ENCODE measurements at places on chromosomes 6 and 20.

DNA sequence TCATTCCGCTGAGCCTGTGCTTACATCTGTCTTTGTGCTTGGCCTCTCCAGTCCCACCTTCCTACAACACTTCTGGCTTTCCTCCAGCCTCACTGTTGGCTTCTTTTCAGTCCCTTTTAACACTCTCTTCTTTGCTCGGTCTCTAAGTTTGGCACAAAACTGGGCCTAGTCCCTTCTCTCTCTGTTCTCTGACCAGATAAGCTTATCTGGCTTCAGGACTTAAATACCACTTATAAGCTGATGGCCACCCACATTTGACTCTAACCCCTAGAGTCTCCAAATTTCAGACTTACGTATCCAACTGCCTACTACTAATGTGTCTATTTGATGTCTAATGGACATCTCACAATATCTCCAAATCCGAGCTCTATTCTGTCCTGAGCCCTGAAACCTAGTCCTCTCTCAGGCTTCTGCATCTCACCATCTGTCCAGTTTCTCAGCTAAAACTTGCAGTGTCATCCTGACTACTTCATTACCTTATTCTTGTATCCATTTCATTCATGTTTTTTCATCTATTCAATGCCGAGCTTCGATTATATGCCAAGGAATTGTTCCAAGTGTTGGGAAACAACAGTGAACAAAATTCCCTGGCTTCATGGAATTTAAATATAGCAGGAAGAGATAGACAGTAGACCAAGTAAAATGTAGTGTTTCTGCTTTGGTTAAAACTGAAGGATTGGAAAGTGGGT, 40.1 kb downstream of the TBPL1 start:
- DNase-seq, result no peak

DNA sequence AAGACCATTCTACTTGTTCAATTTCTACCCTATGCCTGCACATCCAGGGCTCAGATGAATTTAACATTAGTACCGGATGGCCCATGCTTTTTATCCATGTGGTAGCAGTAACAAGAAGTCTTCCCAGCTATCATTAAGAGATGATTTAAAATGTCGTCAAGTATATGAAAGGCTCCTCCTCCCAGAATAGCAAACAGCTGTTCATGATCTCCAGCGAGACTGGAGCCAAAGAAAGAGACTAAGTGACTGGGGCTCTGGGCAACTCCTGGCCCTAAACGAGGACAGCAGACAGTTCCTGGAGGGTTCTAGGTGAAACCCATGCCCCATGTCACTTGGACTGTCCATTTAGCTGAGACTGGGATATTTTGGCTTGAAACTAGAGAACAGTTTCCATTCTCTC, 160.8 kb downstream of the CDC5L start:
- no peak for DNase-seq

DNA sequence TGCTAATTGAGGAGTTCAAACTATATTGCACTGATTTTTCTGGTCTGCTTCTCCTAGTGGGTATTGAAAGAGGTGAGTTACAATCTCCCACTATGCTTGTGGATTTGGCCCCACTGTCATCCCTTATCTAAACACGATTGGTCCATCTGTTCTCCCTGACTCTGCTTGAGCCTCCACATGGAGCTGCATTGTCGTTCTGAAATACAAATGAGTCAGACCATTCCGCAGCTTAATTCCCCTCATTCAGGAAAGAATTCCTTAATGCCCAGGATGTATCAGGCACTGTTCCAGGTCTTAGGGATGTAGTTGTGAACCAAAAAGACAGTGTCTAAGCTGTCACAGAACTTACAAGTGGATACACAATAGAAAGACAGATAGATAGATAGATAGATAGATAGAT, 461.9 kb downstream of the QKI start:
- no peak for DNase-seq

DNA sequence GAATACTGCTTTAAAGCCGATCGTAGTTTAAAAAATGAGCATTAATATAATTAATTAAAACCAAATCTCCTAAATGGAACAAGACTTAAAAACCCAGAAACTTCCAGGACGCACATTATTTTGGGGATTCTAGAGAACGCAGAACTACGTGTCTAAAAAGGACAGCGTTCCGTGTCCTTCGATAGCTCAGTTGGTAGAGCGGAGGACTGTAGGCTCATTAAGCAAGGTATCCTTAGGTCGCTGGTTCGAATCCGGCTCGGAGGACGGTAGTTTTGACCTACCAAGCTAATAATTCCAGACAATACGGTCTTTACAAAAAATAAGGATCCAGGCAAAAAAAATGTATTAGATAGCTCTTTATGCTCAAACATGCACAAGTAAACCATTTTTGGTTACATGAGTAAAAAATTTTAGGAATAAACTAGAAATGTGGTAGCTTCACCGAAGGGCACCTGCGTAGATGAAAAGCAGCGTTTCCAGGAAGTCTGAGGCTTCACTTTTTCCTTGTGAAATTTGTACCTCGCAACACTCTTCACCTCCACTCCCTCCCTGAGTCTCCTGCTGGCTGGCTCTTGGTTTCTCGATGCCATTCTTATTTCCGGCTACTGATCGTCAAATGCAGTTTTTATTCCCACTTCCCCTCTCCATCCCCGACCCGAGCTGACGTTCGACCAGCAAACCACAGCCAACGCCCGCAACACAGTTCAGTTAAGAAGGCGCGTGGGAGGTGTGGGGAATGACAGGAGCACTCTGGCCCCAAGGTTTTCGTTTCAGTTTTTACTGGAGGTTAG, 19.6 kb upstream of the ABT1 start:
- DNase-seq, result peak; percentile 45

- DNase-seq, result no peak
Measured at GRCh38 chr20:47673671-47673955, 111.7 kb downstream of the SULF2 start.

DNA sequence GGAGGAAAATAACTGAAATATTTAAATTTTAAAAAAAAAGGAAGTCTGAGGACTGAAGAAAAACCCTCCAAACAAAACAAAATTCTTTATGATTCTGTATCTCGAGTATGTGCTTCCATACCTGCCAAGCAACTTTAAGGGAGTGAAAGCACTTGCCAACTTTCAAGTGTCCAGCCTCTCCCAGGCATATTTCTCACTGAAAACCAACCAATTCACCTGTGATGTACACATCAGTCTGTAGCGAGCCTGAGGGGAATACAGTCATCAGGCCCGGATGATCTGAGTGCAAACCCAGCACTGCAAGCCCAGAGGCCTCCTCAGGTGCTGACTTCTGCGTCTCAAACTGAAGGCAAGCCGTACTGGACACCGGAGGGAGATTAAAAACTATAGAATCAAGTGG, 164.8 kb upstream of the NT5E start:
- DNase-seq, result no peak

DNA sequence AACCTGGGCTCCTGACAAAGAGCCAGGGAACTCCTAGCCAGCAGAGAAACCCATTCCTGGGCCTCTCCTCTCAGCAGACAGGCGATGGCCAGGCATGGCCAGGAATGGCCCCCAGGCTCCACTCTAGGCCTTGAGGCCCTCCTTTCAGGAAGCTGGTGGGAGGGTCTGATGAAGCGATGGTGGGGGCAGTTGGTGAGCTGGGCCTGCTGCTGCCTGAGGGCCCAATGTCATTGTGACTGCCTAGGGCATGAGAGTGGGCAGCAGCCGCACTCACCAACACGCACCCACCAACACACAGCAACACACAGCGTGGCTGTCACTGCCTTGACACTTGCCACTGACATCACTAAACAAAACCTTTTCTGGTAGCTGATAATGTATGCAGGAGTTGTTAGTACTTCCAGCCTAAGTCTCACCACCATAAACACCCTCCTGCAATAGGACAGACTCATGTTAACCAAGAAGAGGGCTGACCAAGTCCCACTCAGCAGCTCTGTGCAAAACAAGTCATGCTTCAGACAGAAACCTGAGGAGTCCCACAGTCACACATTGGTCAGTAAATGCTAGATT, 69.3 kb downstream of the ABHD12 start:
- DNase-seq, result no peak

DNA sequence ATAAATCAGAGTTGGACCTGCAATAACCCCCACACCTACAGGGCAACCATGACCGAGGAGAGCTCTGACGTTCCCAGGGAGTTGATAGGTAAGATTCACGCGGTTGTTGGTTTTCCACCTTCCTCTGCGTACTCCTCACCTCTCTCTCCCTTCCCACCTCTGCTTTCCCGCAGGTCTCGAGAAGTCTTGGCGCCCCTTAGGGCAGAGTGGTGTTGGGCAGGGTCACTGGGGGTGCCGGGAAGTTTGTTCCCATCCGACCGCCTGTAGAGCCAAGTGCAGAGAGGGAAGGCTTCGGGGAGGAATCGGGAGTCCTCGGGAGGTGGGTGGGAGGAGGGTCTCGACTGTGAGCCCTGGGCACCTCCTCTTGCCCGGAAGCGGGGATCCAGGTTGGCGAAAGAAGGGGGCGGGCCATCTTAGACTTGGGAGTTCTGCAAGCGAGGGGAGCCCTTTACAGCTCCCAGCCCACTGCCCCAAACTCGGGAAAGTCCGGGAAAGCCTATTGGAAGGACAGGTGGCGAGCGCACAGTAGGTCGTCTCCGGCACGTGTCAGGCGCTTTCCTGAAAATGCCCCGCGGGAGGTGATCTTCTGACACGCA, 672 bp downstream of the CARMIL1 start:
- no peak for DNase-seq

DNA sequence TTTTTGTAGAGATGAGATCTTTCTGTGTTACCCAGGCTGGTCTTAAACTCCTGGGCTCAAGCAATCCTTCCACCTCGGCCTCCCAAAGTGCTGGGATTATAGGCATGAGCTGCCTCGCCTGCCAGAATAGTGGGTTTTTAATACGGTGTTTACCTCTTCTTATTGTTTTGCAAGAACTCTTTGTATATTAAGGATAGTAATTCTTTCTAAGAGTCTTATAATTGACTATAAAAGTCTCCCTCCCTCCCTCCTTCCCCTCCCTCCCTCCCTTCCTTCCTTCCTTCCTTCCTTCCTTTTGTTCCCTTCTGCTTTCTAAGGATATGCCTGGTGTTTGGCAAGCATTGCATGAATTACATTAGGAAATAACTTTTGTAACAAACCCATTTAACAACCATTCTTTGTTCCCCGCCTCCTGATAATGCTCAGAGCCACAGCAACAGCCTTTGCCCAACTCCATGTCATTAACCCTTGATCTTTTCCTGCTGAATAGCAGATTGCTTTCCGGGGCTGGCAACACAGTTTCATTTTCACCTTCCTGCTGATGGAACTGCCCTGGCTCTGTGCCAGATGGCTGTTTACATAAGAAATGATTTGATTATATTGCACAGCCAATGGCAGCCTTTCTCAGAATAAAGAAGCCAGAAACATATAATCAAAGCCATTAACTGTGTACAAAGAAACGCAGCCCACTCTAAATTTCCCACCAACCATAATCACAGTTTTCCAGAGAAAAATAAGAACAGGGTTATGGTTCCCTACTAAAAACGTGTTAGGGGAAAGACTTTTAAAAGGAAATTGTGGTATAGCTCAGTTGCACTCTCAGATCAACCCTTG, 143.7 kb upstream of the PTPN1 start:
- peak; percentile 19 for DNase-seq

DNA sequence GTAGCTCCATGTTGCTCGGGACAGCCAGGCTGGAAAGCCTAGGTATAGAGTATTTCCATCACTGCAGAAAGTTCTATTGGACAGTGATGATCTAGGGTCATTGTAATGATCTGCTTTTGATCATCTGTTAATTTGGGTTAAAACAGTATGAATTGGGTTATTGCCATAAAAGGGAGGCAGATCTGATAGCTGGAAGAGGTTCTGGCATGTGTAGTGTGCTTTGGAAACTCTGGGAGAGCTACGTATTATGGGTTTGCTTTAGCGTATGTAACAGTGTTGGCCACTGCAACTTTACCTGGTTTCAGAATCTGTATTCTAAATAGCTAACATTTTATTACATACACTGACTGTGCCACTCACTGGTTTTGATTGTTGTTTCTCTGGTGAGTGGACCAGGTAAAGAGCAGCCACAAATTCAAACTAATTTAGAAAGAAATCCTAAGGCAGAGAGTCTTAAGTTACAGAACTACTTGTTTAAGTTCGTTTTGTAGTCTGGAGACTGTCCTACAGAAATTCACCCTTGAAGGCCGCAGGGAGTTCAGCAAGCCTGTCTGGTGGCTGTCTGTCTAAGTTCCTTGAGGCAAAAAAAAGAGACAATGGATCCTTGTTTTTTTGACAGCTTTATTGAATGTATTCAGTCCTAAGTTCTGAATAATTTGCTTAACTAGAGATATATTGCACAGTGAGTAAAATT, 300.3 kb downstream of the PRL start:
- no peak for DNase-seq

DNA sequence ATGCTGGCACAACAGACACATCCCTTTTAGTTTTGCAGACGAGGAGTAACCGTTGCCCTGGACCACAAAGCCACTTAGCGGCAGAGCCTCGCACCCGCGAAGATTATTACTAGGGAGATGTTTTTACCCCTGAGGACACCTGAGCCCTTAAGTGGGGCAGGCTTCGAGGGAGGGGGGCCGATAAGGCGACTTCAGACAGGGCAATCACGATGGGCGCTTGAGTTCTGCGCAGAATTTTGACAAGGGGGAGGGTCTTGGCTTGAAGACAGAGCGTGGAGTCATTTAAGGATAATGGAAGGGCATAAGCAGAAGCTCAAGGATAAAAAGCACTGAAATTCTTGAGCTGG, 650 bp upstream of the TTK start:
- DNase-seq, result peak; percentile 53

GRCh38 chr6:126312013-126312665, 27.8 kb upstream of the CENPW start:
- DNase-seq, result no peak

- DNase-seq, result no peak
Measured at GRCh38 chr20:63121749-63122405, 94.1 kb downstream of the YTHDF1 start.

DNA sequence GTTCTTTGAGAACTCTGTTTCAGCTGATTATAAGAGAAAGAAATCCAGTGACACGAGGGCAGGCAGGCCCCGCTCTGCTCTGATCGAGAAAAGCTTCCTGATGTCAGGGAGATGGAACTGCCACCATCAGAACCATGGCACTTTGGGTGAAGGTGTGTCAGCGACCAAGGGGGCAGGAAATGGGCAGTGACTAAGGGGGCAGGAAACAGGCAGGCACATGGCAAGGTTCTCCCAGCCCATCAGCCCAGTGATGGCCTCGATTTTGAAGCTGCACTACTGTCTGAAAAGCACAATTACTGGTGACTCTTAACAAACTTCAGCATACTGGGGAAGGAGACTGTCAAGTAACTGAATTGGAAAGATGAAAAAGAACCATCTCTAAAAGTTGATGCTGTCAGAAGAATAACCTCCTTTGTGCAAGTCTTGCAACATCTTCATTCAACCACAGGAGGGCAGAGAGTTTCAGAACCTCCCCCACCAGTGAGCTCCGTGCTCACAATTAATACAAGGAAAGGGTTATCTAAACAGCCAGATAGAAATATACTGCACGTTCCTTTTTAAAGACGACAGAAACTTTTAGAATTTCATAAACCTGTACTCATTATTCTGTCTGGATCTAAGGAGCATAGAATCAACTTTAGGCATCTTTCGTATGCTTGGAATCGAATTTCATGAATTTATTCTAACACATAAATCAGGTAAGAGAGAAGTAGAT, 39.1 kb downstream of the TMX4 start:
- peak; percentile 1 for DNase-seq

All from stimulated activated naive CD4-positive, alpha-beta T cell treated with Interleukin-2 at 50 U/mL for 16 hours (primary cell).